RWPE1 (cell line): ENCODE measurements at places on chromosomes 6 and 20.
A peak's percentile ranks its signal among the peaks of the same experiment; 100 is the strongest.

DNA sequence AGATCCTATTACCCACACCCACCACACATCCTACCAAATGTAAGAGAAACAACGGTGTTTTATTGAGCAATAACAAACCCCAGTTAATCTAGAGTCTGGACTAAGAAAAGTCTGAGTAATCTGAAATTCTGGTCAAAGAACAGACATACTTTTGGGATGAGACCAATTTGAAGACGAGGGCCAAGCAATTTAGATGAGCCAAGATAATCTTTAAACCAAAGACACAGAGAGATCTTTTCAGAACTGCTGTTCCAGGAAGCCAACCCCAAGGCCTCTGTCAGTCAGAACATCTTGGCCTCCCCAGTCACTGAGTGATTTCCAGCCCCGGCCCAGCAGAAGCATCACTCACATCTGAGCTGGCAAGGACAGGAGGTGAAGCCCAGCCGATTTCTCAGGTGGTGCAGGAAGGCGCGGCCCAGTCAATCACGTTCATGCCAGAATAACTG is 118.5 kb upstream of the SYNDIG1 start:
- no peak for DNase-seq

- DNase-seq, result no peak
Observed at GRCh38 chr6:13918686-13919250, 6.0 kb upstream of the RNF182 start.

DNA sequence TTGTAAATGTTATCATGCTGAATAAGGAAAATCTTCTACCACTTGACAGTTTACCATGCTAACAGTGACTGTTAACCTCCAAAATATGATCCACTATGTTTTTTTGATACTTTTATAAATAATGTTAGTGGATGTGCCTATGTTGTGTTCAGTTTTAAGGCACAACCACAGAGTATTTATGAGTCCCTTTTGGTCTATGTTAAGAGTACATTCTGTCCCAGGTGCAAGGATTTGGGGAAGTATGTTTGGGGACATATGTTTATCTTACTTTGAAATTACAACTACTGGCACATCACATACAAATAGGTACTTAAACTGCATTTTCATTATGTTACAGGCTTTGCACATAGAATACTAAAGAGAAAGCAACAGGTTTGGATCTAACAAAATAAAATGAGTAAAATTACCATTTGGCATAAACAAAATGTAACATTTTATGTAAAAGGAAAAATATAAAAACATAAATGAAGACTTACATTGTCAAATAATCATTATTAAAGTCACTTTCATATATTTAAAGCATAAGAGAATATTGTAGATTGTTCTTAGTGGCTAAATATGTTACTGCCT is 71.2 kb downstream of the SESN1 start:
- DNase-seq, result no peak

GRCh38 chr6:100175814-100176310 is 181.8 kb upstream of the MCHR2 start:
- DNase-seq, result peak; percentile 3

- no peak for DNase-seq
Observed at GRCh38 chr6:143688681-143689080, 10.9 kb downstream of the PHACTR2 start.

DNA sequence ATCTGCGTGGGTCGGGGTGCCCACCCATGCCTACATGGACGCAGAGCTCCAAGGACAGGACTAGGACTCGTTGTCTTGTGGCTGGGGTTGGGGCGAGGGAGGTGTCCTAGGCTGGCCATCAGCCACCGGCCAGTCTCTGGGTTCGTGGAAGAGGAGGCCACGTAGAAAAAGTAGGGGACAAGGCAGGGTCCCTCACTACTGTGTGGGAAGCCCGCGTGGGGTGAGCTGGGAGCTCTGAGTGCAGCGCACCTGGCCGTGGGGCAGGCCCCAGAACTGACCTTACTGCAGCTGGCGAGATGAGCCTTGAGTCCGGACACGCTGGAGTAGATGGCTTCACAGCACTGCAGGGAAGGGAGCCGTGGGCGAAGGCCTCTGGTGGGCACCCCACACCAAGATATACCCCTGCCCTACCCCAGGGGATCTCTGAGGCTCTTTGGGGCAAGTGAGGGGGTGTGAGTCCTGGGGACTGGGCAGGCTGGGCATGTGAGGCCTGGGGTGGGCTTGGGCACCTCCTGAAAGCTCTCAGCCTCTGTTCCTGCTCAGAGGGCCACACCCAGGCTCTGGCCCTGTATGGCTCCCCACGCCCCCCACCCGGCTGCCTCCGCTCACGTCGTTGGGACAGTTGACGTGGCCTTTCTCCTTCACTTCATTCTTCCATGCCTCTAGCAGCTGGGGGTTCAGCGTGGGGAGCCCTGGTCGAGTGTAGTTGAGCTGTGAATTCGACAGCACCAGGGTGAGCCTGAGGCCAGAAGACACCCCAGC is 5.6 kb upstream of the UCKL1 start:
- no peak for DNase-seq
